ENCODE measurements at places on chromosomes 3 and 15.
A peak's percentile ranks its signal among the peaks of the same experiment; 100 is the strongest.

DNA sequence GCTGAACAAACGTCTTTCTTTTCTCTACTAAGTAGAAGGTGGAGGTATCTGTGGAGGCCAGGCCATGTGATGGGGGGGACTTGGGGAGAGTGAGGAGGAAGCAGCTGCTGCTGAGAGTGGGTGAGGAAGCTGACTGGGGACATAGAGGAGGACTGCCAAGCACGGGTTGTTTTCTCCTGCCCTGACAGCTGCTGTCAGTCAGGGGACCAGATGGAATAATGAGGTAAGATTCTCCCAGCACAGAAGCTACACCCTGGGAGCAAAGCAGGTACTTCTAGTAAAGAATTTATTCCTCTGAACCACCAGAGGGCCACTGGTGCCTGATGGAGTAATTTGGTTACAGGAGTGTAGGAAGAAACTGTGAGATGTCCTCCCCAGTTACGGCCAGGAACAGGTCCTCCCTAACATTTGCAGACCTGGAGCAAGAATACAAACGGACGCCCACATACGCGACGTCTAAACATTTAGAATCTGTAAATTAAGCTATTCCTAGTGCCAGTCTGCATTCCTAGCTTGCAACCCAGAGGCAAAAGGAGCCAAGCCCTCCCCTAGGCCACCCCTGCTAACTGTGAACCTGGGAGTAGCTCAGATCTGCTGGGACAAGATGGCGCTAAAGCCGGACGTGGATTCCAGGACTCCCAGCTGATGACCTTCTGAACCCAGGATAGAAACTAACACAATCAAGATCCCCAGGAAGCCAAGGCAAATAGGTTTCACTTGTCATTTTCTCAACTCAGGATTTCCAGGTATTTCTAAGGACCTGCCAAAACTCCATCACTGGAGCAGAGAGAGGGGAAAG lies 14.8 kb downstream of the CRYGS start:
- no peak for DNase-seq

DNA sequence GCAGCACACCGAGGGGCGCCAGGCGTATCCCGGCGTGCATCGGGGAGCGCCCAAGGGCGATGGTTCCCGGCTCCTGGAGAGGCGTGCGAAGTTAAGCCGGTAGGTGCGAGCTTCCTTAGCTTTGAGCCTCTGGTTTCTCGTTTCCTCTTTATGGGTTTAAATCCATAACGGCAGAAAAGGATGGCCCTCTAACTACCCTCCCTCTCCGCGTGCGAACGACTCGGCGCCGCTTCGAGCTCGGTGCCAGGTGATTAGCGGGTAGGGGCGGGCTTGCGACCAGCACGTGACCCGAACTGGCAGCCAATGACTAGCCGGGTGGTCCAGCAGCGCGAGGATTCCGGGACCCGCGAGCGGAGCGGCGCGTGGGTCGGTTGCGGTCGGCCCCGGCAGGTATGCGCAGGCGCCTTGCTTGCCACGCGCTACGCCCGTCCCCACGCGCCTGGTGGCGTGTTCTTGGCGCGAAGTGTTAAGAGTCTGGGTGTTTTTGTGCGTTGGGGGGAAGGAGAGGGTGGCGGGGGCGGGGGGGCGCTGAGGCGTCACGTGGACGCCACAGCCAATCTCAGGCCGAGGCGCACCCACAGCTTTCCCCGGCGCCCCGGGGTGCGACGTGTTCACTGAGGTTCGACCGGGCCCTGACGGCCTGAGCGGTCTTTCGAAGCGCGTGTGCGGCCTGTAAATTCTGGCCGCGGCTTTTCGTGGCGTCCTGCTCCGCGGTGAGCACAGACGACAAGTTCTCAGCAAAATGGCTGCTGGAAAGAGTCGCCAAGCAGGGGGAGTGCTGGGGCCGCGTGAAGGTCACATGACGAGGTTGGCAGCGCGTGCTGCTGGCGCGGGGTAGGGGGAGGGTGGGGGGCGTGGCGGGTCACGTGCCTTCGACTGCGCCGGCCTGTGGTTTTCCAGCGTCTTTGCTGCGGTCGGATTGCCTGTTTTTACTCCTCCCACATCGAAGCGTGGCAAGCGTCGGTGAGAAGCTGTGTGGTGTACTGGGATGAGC lies 38.7 kb upstream of the MGA start:
- DNase-seq: peak; percentile 38

DNA sequence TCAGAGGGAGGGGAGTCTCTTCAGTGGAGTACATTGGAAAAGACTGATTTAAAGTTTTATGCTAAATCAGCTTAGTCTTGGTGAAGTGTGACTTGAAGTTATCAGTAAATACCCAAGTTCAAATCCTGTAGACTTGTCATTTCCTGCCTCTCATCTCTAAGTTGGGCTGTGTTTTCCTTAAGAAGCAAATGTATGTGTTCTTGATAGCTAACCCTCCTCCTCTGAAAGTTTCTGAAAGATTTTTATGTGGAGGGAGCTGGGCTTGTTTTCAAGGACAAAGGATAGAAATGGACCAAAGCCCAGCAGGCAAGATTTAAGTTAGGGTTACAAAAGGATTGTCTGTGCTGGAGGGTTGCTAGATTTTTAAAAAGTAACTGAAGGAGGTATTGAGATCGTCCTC lies 4.2 kb downstream of the MAPKBP1 start:
- DNase-seq: no peak

- DNase-seq: no peak
These were observed 407.4 kb downstream of the RSL24D1 start for GRCh38 chr15:54789376-54789775.

DNA sequence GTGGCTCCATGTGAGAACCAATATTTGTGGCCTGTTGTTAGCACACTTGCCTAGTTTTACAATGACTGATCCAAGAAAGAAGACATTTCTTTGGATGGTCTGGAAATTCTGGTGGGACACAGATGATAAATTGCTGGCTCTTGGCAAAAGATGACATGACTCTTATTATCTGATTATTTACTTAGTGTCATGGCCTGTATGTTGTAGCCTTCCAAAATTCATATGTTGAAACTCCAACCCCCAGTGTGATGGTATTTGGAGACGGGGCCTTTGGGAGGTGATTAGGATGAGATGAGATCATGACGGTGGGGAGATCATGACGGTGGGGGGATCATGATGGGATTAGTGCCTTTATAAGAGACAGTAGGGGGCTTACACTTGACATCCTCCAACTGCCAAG lies 30.0 kb upstream of the AKAP13 start:
- DNase-seq: no peak

DNA sequence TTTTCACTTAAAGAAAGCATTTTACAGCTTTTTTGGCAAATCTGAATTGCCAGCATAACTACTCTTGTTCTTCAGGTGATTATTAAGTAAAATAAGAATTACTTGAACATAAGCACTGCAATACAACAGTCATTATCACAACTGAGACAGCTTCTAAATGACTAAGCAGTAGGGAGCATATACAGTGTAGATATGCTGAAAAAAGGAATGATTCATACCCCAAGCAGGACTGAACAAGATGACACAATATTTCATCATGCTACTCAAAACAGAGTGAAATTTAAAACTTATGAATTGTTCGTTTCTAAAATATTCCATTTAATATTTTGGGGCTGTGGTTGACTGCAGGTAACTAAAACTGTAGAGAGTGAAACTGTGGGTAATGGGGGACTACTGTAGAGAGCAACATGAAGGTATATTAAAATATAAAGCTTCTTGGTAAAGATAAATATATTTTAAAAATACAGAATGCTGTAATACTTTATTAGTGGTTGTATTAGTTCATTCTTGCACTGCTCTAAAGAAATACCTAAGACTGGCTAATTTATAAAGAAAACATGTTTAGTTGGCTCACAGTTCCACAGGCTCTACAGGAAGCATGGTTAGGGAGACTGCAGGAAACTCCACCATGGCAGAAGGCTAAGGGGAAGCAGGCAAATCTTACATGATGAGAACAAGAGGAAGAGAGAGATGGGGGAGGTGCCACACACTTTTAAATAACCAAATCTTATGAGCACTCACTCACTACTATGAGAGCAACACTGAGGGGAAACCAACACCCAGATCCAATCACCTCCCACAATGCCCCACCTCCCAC lies 84.8 kb downstream of the DCLK3 start:
- peak; percentile 72 for DNase-seq

DNA sequence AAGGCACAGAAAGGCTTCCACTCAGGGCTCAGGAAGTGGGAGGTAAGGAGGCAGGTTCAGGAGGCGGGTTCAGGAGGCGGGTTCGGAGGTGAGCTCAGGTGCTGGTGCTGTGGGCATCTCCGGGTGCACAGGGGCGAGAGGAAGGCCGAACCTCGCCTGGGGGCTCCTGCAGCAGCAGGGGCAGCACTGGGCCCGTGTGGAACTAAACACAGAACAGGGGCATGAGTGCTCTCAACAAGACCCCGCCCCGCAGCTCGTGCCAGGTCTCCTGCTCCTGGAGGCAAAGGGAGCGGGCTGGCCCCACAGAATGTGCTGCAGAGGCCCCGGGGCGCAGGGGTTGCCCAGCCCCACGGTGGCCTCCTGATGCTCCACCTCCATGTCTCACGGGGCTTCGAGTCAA lies 13.7 kb downstream of the ZDHHC19 start:
- no peak for DNase-seq

GRCh38 chr3:84877092-84877491 lies 81.7 kb upstream of the CADM2 start:
- no peak for DNase-seq
